Renal pelvis (tissue), 12 donors: ENCODE measurements at places on chromosomes 7 and 10.

DNA sequence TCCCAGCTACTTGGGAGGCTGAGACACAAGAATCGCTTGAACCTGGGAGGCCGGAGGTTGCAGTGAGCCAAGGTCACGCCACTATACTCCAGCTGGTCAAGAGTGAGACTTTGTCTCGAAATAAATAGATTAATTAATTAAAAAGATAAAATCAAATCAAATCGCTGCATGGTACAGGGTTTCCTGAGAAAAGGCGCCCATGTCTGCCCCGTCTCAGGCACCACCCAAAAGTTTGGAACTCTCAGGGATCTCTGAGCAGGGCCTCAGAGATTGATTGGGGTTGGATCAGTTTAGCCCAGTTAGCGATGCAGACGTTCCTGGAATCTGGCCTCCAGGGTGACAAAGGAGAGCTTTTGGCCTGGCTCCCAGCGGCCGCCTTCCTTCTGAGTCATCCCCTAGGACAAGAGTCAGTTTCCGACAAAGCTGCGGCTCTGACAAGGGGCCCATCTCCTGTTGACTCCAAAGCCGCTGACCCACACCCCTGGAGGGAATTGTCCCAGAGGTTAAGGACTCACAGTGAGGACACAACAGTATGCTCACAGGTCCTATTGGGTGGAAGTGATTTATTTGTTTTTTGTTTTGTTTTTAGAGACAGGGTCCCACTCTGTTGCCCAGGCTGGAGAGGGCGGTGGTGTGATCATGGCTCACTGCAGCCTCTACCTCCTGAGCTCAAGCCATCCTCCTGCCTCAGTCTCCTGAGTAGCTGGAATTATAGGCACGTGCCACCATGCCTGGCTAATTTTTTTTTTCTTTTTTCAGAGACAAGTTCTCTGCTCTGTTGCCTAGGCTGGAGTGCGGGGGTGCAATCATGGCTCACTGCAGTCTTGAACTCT lies 6.8 kb downstream of the ORAI2 start:
- no peak for DNase-seq

- no peak for DNase-seq
These were observed 81.3 kb downstream of the GRID1 start for GRCh38 chr10:86285136-86285790.

GRCh38 chr7:39407137-39407536 lies 159.1 kb upstream of the YAE1 start:
- peak; percentile 61 for DNase-seq

DNA sequence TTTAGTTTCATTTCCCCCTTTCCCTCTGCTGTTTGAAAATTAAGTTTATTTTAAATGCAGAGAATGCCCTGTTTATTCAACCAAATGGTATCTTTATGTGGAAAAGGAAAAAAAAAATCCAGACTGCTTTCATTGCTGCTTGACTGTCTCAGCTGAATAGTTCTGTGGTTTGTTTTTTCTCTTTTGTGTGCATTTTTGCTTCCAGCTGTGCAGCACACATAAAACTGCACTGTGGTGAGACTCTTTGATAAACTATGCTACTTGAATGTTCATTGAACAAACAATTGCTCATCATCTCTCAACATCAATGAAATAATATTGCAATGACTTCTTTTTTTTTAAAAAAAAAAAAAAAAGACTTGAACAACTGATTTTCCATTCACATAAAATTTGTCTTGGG lies 78.6 kb upstream of the GLI3 start:
- DNase-seq, result no peak

DNA sequence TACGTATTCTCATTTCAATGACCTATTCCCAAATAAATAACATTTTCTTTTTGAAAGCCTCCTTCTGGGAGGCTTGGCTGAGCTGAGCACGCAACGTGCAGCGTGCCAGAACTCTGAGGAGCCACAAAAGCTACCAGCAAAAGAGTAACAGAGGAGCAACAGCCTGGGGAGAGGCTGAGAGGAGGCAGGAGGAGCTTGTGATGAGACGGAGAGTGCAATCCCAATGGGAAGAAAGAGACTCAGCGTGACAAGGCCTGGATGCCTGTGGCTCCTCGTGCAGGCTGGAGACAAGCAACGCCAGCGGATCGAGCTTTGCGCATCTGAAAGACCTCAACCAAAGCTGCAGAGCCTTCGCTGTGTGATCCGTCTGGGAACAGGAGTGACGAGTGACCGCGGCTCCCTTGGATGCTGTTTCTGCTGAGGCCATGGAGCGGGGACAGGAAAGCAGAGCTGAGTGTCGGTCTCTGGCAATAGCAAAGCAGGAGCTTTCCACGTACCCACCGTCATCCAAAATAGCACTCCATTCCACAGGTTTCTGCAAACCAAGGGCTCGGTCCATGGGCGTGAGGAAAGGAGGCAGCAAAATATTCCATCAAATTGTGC lies 171.7 kb upstream of the PFKP start:
- DNase-seq, result no peak

DNA sequence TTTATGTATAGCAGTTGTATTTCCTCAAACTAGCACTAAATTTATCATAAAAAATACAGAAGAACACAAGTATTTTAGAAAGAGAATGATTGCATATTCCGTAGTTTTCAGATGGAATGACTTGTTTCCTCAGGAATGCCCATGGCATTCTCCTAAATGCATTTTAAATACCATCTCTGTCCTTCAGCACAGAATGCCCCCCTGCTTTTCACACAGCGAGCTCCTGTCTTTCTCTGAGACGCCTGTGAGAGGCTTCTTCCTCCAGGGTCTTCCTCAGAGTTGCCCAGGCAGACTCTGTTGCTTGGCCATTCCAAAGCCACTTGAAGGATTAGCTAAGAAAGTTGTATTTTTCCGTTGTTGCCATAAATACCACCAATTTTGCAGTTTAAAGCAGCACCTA lies 10.1 kb downstream of the LANCL2 start:
- no peak for DNase-seq

- DNase-seq, result peak; percentile 14
These were observed 372.6 kb downstream of the GPR158 start for GRCh38 chr10:25547382-25547781.

GRCh38 chr7:44315301-44315903 lies 10.0 kb downstream of the CAMK2B start:
- no peak for DNase-seq

DNA sequence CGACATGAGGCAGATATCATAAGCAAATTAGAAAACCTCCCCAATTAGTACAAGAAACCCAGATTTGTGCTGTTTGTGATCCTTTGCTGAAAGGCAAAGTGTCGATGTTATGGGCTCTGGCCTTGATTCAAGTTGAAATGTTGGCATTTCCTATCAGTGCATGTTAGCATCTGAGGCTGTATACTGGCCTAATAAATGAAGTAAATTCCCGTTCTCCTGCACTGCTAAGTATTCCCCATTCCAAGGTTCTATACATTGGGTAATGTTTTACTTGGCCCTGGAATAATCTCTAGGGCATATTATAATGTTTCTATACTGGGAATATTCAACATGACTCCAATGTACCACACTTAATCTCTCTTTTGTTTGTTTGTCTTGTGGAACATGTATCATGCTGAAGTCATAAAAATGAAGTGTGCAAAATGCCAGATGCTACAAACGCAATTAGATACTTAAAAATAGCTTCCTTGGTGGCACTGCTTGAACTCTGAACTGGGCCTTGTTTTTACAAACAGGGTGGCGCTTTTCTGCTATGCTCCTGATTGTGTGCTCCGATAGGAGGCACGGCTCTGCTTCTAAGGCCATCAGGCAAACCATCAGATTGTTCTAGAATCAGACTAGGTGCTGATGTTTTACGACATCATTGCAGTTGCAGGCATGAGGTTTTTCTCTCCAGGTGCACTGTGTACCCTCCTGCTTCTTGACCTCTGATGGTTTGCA lies 156.7 kb upstream of the TCF7L2 start:
- DNase-seq, result no peak

GRCh38 chr7:143177374-143178119 lies 5.7 kb upstream of the TAS2R39 start:
- no peak for DNase-seq

- DNase-seq, result no peak
These were observed 88.8 kb downstream of the PTN start for GRCh38 chr7:137254766-137255165.

GRCh38 chr7:92466682-92467081 lies 11.1 kb downstream of the ERVW-1 start:
- DNase-seq, result no peak

GRCh38 chr10:79316671-79317431 lies 30.4 kb upstream of the PPIF start:
- DNase-seq, result no peak

DNA sequence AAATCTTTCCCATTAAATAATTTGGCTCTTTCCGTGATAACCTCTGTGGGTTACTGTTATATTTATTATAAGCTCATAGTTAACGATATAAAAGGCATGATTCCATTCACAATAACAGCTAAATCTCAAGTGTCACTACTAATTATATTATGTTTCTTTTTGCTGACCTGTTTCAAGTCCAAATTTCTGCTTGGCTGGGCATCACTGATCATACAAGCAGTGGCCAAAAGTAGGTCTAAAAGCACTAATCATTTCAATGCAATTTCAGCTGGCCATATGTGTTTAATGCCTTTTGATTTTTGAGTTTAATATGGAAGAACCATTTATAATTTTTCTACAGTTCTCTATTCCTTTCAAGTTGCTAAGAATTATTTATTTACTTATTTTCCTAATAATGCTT lies 110.7 kb downstream of the SEMA3A start:
- no peak for DNase-seq

DNA sequence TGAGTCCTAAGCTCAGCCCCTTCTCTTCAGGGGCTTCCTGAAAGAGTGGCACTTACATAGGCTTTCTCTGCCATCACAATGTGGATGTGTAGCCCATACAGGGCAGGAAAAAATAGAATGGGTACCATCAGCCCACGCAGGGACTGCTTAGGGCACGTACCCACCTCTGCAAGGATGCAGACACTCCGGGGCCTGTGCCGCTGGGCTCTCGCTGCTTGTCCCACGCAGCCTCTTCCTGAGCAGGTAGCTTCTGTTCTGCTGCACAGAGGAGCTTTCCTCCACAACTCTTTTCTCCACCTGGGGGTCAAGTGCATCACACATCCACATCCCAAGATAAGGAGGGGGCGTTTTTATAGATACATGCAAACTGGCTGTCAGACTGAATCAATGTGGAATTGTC lies 34.3 kb downstream of the FRMPD2 start:
- DNase-seq, result no peak

GRCh38 chr10:128525936-128526335 lies 399.7 kb upstream of the MKI67 start:
- no peak for DNase-seq

DNA sequence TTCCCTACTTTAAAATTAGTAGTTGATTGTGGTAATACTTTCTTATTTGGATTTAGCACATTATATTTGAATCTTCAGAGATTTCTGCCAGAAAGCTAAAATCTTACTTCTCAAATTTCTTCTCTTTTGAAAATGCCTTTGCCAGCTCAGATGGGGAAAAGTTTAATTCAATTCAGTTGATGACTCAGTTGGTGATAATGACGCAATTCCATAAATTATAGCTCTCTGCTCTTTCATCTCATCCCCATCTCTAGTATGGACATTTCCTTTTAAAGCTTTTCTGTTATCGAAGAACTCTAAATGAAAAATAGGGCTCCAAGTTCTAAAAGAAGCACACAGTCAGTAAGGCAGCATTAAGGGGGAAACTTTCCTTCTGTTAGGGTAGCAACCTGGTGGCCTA lies 25.5 kb downstream of the RNLS start:
- no peak for DNase-seq

DNA sequence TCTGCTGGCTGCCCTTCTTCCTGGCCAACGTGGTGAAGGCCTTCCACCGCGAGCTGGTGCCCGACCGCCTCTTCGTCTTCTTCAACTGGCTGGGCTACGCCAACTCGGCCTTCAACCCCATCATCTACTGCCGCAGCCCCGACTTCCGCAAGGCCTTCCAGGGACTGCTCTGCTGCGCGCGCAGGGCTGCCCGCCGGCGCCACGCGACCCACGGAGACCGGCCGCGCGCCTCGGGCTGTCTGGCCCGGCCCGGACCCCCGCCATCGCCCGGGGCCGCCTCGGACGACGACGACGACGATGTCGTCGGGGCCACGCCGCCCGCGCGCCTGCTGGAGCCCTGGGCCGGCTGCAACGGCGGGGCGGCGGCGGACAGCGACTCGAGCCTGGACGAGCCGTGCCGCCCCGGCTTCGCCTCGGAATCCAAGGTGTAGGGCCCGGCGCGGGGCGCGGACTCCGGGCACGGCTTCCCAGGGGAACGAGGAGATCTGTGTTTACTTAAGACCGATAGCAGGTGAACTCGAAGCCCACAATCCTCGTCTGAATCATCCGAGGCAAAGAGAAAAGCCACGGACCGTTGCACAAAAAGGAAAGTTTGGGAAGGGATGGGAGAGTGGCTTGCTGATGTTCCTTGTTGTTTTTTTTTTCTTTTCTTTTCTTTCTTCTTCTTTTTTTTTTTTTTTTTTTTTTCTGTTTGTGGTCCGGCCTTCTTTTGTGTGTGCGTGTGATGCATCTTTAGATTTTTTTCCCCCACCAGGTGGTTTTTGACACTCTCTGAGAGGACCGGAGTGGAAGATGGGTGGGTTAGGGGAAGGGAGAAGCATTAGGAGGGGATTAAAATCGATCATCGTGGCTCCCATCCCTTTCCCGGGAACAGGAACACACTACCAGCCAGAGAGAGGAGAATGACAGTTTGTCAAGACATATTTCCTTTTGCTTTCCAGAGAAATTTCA lies 1.7 kb downstream of the ADRB1 start:
- peak; percentile 36 for DNase-seq

- DNase-seq, result no peak
These were observed 22.8 kb upstream of the FAM20C start for GRCh38 chr7:169276-170172.
